ENCODE measurements at places on chromosomes 11 and 22. TPM values are rescaled to one million over a fixed set of nuclear protein-coding genes. Genes with fewer than 3 reads are reported as not detected.

The LAYN gene
- total RNA-seq, result 1.7 TPM

DNA sequence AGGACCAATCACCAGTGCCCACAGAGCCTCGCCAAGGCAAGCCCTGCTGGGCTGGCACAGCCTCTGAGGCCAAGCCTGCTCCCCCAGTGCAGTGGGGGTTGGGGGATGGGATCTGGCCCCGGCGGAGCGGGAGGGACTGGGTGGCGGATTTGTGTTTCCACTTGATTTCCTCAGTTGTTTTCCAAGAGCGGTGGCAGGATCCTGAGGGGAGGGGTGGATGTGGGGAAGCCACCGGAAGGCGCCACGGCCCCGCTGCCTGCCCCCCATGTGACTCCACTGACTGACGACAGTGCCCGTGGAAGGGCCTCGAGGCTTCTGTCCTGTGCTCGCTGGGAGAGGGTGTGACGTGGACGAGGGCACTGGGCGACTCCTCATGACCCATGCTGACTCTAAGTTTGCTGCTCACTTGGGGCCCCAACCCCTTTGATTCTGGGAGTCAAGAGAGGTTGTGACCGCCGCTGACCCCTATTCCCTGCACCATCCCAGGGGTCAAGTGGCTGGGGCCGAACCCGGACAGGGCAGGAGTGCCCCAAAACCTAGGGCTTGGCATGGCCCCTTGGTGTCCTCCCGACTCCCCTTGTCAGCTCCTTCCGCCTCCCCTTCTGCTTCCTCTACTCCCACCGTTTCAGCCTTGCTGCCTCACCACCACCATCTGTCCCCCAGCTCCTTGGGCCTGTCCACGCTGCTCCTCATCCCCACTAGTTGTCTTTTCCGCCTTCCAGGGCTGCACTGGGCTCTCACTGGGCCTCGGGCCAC is 23.5 kb upstream of the PICK1 start:
- no peak for DNase-seq

- no peak for DNase-seq
These were observed 3.8 kb downstream of the GTSE1 start for GRCh38 chr22:46300491-46300890.

DNA sequence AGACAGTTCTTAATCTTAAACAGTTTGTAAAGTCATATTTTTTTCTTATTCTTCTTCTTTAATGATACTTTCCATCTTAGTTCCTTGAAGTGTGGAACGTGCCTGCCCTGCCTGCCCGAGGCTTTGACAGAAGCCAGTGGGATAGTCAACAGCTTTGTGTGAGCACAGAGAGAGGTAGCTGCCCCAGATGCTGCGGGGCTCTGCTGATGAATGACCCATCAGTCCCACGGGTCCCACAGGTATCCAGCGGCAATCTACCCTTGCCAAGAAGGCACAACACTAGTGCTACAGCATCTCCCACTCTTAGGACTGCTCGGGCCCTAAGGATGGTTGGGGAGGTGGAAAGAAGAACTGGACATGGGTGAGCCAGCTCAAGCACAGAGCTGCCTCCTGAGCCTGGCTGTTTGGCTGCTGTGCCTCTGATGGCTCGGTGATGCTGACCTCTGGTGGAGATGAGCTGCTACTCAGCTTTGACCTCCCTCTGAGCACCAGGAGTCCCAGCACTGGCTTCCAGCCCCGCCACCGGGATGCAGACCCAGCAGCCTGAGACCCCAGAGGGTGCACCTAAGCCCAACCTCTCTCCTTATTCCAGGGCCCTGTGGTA is 11.8 kb upstream of the APLNR start:
- no peak for DNase-seq

DNA sequence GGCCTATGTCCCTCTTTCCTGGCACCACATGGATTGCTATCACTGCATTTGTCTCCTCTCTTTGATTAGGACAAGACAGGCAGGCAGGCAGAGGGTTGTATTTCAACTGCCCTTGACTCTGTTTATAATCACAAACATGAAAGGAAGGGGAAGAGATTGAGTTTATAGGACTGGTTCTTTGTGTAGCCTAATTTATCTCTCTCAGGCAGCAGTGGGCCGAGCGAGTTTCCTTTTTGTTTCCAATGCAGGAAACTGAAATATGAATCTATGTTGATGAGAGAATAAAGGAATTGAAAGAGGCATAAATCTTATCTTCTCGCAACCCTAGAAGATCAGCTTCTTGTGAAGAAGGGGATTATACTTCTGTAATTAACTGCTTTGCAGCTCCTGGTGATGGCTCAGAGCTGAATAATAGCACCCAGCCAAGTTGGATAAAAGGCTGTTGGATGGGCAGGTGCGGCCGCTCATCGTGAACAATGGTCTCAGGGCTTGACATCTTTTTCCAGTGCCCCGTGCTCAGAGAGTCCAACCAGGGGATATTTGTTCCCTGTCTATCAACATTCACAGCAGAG is 80.6 kb upstream of the SYT13 start:
- DNase-seq, result no peak

DNA sequence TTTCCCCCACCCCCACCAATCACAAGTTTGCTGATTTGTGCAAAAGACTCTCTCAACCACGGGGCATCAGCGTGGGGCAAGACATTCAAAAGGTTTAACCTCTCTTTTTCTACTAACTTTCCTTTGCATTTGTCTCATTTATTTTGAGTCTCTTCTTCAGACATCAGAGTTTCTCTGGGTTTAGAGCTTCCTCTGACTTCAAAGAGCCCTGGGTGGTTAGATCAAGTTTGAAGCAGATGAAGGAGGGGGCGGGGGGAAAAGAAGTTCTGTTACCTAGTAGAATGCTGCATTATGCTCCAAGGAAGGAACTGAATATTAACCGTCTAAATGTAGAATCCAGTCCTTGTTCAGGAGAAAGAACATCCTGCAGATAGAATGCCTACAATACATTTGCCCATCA is 24.5 kb downstream of the GAS2 start:
- peak; percentile 5 for DNase-seq

DNA sequence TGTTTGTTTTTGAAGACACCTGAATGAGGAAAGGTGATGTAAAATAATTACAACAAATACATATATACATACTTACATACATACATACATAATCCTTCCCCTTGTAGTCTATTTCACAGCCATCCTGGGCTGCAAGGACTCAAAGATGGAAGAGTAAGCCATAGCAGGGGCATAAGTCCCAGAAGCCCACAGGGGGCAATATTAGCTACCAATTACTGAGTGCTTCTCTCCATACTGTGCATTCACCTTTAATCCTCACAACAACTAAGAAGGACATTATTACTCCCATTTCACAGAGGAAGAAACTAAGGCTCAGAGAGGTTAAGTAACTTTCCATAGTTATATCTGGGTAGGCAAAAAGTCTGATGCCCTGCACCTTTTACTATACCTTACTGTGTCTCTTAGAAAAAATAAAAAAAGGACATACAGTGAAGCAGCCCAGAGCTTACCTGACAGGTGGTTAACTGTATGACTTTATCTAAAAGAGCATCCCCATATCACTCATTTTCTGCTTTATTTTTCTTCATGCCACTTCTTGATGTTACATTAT is 2.7 kb downstream of the SERGEF start:
- no peak for DNase-seq

DNA sequence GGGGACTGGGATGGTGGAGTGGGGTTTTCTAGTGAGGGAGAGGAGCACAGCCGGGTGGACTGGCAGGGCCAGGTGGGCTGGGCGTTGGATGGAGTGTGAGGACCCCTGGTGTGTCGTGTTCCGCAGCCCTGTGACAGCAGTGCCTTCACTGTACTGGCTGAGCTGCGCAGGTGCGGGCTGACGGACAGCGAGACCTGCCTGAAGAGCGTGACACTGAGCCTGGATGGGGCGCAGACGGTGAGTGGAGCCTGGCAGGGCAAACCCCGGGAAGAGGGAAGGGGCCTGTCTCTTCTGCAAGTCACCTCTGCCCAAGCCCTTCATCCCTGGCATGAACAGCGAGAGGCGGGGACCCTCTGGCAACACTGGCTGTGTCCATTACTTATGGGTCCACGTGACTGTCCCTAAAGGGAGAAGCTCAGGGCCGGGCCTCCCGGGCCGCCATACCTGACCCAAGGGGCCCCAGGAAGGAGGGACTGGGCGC is 10.0 kb downstream of the MUC5AC start:
- no peak for DNase-seq

DNA sequence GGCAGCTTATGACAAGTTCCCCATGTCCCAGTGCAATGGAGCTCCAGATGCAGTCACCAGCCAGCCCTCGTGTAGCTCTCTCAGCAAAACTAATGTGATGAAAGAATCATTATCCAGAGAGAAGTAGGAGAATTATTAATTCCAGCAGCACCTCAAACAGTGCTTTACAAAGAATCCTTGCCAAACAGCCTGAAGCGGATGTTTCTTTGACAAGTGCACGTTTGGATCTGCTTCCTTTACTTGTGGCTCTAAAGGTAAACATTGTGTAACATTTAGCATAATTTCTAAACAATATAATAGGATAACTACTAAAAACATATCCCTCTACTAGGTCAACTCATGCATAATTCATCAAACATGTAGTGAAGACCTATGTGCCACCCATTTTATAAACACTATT is 197.0 kb downstream of the FAM181B start:
- DNase-seq, result no peak

DNA sequence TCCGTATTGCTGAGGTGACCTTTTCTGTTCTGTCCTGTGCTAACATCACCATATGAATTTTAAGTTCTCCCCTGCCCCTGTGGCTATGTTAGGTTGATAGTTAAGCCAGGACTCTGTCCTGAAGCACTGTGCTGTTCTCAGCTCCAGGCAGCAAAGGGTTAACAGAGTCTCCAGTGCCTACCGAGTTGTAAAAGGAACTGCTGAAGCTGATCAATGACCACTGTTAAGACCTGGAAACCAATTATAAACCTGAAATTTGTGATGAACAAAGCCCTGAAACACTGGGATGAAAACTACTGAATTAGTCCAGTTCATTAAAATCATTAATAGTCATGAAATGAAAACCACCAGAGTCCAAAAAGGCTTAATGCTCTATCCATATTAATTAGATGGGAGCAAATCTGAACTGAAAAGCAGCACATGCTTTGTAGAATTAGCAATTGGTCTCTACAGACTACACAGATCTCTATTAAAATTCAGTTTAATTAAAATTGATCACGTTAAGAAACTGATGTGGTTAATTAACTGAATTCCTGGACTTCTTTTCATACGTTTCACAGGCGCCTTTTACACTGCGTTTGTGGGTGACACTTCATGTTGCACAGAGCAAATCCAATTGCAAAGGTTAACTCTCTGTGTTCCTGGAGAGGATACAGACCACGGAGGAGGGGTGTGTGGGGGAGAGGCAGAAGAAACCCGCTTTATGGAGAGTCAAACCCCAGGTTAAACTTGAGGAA is 188.5 kb upstream of the MPPED2 start:
- no peak for DNase-seq

Measured in activated T-cell treated with anti-CD3 and anti-CD28 coated beads, Interleukin-2, amount 50 U/mL, for 4 hours (primary cell).